NCI-H187 (cell line): ENCODE measurements at places on chromosomes 12 and 14.

- DNase-seq: no peak
Observed at GRCh38 chr14:104852280-104852663, 12.8 kb upstream of the CEP170B start.

DNA sequence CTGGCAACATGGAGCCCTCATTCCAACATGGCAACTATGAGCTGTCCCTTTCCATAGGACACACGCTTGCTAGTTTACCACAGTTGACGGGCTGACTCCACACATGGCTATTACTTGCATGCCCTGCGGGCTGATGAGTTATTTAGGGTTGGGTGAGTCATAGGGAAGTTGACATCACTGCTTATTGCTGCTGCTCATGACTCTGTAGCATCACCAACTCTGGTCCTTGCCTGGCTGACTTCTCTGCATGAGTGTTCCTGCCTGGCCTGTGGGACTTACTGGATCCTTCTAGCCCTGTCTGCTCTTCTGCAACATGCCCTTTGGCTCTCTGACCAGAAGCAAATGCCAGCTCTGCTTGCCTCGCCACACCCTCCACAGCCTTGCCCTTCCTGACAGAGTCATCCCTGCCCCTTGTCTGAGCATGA lies 199.5 kb downstream of the ANO6 start:
- DNase-seq: no peak

GRCh38 chr12:116418551-116418950 lies 140.6 kb upstream of the MAP1LC3B2 start:
- no peak for DNase-seq

DNA sequence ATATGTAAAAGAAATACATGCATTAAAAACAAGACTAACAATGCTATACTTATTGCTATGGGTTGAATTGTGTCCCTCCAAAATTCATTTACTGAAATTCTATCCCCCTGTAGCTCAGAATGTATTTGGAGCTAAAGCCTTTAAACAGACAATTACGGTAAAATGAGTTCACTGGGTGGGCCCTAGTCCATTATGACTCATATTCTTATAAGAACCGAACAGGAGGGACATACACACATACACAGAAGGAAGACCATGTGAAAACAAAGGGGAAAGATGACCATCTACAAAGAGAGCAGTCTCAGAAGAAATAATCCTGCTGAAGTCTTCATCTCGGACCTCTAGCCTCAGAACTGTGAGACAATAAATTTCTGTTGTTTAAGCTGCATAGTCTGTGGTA lies 77.1 kb upstream of the ANKS1B start:
- DNase-seq: no peak

DNA sequence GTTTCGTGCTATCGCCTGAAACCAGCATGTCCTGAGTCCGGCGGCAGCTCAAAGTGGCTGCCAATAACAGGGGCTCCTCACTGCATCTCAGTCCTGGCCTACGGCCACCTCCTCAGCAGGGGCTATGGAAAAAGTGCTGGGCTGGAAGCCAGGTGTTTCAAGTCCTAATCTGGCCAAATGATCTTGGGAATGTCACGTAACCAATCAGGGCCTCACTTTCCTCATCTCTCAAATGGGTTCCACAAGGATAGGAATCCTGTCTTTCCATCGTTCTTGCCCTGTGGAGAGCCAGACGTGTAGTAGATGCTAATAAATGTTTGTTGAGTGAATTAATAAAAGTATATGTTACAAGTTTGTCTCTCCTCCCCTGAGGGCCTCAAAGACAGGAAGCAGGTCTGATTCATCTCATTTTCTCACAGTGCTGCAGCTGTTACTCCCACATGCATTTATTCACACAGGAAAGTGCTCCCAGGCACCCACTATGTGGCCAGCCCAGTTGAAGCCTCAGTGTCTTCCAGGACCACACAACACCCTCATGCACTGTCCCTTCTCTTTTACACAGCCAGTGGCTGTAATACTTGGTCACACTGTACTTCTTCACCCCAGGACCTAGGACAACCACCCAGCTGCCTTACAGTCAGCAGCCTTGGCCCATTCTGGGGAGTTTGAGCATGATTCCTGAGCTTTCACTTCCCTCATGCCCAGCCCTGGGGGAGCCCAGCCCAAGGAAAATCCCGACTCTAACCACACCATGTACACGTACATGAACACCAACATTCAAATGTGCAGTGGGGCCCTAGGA lies 5.0 kb downstream of the CMKLR1 start:
- DNase-seq: no peak

- no peak for DNase-seq
Observed at GRCh38 chr14:79552778-79553177, 658.5 kb downstream of the DIO2 start.

- DNase-seq: no peak
Observed at GRCh38 chr12:108665608-108666202, 32.0 kb upstream of the SELPLG start.

- DNase-seq: no peak
Observed at GRCh38 chr12:113860950-113861349, 105.2 kb downstream of the RBM19 start.

DNA sequence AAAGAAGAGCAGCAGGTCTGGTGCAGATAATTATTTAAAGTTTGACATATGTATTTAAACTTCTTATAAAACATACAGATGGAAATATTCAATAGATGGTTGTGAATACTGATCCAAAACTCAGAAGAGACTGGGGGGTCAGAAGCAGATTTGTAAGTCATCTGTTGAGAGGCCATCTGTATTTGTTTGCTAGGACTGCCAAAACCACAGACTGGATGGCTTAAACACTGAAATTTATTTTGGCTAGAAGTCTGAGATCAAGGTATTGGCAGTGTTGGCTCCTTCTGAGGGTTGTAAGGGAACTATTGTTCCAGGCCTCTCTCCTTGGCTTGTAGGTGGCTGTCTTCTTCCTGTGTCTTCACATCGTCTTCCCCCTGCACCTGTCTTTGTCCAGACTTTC lies 153.9 kb downstream of the LRRK2 start:
- no peak for DNase-seq

GRCh38 chr12:75981247-75982168 lies 50.1 kb downstream of the PHLDA1 start:
- no peak for DNase-seq

DNA sequence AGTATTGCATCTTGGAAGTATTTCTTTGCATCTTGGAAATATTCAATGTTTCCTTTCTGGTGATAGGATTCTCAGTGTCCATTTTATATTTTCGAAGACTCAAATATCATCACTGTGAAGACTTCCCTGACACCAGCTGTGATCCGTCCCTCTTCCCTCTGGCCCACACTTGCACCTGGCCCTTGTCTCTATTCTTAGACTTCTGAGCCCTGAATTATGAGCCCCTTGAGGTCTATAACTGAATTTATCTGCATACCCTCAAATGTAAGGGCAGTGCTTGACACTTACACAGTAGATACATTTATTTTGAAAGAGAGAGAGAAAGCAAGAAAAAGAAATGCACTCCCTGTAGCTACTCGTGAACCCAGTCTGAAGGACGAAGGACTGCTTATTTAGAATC lies 376.7 kb downstream of the ZFP36L1 start:
- DNase-seq: peak; percentile 65

DNA sequence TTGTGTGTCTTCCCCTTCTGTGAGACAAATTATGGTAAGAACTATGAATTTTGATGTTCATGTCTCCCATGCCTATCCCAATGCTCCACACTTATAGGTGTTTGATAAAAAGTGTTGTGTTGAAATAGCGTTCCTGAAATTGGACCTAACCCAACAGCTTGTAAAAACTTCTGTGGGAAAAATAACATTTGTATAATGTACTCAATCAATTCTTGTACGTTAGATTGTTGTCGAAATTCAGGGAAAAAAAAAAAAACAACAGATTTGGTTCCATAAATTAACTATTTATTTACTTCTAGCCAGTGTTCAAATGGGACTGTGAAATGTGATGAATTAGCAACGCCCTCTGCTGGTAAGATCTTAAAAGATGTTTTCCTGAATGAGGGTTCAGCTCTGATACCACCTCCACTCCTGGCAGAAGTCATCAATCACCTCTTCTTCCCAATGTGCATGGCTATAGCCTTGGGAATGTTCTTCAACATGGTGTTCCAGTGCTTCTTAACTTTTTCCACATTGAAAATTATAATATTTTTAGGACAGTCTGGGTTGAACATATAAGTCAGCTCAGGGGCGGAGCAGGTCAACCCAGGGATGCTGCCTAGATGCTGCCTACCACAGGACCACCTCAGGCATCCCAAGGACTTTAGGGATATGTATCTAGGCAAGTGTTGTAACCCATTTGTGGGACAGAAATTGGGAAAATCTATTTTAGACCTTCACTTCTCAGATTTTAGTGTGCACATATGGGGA lies 170.6 kb downstream of the OTOGL start:
- DNase-seq: peak; percentile 4

DNA sequence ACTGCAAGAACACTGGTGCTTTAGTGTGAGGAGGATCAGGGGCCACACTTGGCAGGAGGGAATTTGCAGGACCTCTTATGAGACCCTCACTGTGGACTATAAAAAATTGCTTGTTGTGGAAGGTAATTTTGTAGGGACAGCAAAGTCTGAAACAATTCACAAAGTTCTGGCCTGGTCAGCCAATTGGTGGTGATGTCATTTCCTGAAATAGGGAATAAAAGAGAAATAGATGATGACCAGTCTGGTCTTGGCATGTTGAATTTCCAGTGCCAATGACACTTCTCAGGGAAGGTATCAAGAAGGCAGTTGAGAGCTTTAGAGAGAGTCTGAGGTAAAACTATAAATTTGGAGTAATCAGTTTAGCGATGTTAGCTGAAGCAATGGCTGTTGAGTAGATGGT lies 129.3 kb upstream of the LMNTD1 start:
- DNase-seq: no peak

GRCh38 chr14:33564774-33565630 lies 385.9 kb downstream of the EGLN3 start:
- DNase-seq: no peak

- no peak for DNase-seq
Observed at GRCh38 chr12:82953397-82953796, 266.7 kb downstream of the TMTC2 start.

DNA sequence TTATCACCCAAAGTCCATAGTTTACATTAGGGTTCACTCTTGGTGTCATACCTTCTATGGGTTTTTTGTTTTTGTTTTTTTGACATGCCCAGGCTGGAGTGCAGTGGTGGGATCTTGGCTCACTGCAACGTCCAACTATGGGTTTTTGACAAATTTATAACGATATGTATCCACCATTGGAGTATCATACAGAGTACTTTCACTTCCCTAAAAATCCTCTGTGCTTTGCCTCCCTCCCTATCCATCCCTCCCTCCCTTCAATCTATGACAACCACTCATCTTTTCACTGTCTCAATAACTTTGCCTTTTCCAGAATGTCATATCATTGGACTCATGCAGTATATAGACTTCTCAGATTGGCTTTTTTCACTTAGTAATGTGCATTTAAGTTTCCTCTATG lies 139.0 kb upstream of the CCDC198 start:
- no peak for DNase-seq

GRCh38 chr14:79629411-79630287 lies 581.7 kb downstream of the DIO2 start:
- no peak for DNase-seq

DNA sequence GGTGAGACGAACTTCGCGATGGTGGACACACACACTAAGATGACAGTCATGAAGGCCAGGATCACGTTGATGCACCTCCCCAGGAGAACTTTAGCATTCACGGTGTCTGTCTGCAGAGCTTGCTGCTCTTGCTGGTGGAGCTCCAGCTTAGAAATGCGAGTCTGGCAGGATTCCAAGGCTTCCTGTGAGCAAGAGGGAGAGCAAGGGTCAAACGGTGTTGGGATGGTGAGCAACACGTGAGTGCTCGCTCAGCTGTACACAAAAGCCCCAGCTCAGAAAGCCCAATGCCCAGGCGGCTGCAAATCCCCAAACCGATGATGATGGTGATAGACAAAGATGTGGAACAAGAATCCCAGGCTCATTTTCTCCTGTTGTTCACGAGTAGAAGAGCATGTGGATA lies 78.8 kb downstream of the TMCC3 start:
- DNase-seq: no peak
